ENCODE measurements at places on chromosomes 7 and 10.
A peak's percentile ranks its signal among the peaks of the same experiment; 100 is the strongest.

DNA sequence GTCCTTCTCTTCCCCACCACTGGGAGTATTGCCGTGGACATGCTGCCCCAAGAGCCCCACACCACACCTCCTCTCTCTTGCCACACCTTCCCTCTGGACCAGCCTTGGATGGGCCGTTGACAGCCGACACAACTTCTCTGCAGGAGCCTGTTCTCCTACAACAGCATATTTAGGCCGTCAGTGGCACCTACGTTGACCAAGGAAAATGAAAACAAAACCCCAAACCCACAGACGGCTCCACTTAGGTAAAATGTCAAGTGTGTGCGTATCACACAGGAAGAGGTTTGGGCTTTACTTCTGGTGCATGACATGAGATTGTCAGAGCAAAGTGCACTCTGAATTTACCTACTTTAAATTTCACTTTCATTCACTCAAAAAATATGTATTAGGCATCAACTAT lies 246.6 kb downstream of the ZMYND11 start:
- DNase-seq, result no peak

GRCh38 chr7:74332373-74333176 lies 43.4 kb downstream of the CLIP2 start:
- peak; percentile 23 for DNase-seq

DNA sequence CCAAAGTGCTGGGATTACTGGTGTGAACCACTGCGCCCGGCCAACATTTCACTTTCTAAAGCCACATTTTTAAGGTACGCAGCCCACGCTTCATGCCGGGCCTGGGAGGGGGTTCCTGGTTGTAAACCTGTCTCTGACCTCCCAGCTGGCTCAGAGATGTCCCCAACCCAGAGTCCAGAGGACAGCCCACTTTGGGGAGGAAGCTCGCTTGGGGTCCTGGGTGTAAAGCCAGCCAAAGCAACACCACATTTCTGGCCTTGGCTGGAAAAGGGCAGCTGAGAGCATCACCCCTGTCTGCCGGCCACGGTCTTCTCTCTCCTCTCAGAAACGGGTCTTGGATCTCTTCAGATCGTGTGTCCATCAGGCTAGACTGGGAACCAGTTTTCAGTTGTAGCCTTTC lies 23.9 kb upstream of the PITRM1 start:
- no peak for DNase-seq

GRCh38 chr7:27096768-27097514 lies 1.1 kb upstream of the HOXA1 start:
- DNase-seq, result peak; percentile 81

DNA sequence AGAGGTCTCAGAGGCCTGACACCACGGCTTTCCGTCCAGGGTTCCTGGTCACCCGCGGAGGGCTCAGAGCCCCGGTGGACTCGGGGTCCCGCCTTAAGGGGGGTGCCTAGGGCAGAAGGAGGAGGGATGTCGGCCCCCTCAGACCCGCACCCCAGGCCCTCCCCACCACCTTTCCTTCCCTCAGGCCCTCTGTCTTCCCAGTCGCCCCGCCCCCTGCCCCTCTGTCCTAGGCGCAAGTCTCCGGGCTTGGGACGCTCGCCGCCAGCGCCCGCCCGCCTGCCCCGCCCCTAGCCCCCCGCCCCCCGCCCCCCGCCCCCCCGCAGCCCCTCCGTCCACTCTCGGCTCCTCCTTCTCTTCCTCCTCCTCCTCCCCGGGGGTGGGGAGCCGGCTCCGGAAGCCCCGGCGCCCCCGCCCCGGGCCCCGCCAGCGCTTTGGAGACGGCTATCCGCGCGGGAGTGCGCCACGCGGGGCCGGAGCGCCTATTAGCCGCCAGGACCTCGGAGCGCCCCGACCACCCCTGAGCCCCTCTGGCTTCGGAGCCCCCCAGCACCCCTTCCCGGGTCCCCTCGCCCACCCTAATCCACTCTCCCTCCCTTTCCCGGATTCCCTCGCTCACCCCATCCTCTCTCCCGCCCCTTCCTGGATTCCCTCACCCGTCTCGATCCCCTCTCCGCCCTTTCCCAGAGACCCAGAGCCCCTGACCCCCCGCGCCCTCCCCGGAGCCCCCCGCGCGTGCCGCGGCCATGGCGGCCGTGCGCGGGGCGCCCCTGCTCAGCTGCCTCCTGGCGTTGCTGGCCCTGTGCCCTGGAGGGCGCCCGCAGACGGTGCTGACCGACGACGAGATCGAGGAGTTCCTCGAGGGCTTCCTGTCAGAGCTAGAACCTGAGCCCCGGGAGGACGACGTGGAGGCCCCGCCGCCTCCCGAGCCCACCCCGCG lies at the start of gene AEBP1:
TSS of gene AEBP1 (plus strand) at position 423 of the 937 bp plus-strand sequence. CDS start at position 744, 321 bp downstream.
- DNase-seq, result peak; percentile 97

- DNase-seq, result no peak
These were observed 44.9 kb downstream of the MYPN start for GRCh38 chr10:68154211-68154497.

DNA sequence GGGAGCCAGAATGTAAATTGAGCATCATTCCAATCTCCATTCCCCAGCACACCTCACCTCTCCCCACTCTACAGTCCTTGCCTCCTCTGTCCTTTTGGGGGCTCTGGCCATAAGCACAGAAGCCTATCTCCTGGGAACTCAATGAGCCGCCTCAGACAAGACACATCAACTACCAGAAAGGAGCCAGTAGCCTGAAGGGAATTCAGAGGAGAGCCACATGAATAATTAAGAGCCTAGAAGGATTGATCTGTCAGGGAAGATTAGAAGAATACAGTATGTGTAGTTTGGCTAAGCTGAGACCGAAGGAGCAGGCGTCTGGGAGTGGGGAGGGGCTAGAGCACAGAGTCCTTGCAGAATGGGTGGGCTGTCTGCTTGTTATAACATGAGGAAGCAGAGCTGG lies 31.2 kb downstream of the FRMD4A start:
- no peak for DNase-seq

GRCh38 chr7:30870821-30871518 lies 40.7 kb upstream of the AQP1 start:
- peak; percentile 67 for DNase-seq

DNA sequence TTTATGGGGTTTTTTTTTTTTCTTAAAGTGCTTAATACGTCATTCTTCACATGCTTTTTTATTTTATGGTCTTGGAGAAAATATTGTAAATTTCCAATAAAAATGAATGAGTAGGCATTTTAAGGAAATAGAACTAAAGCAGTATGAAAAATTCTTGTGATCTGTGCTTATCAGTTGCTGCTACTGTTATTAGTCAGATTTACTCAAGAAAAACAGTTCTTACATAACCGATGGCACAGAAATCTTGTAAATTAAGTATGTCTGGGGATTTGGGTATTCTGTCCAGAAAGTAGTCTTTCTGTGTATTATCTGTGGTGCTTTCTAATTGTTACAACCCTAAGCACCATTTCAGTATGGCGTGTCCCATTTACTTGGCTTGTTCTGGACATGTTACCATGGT lies 64.7 kb downstream of the LRGUK start:
- no peak for DNase-seq

DNA sequence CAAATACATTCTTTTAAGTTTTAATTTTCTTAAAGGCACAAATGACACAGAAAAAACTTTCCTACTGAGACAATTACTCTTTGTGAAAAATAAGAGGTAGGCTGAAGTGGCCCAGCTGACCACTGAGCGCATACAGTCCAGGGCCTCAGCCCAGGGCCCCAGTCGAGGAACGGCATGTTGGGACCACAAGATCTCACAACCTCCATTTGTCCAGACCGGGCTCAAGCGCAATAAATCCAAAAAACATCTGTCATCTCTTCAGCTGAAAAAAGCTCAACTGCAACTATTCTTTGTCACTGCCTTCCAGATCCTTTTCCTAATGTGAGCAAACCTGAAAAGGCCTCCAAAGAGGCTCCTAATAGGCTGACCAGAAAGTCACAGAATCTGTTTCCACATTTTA lies 165.8 kb downstream of the SRPK2 start:
- DNase-seq, result no peak

GRCh38 chr7:50629238-50629901 lies 64.2 kb upstream of the DDC start:
- no peak for DNase-seq
